ENCODE measurements at places on chromosomes 11 and 22.

GRCh38 chr11:2434506-2435255 is 9.6 kb downstream of the TRPM5 start:
- no peak for DNase-seq

DNA sequence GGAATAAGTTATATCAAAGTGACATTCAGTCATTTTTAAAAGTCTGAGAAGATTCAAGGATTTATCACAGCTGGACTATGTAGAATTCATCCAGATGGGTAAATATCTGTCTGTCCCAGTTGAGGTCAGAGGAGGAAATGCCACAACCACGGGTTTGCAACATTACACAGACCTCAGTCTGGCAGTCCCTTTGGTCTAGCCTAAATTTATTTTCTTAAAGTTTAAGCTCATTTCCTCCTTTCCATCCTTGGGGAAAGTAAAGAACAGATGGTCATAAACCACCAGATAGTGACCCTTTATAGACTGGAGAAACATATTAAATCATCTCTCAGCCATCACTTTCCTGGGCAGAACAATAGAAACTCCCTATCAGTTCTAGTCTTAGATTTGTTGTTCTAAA is 238.4 kb upstream of the DDI1 start:
- DNase-seq = no peak

GRCh38 chr11:73875380-73875779 is 1.3 kb downstream of the COA4 start:
- no peak for DNase-seq

DNA sequence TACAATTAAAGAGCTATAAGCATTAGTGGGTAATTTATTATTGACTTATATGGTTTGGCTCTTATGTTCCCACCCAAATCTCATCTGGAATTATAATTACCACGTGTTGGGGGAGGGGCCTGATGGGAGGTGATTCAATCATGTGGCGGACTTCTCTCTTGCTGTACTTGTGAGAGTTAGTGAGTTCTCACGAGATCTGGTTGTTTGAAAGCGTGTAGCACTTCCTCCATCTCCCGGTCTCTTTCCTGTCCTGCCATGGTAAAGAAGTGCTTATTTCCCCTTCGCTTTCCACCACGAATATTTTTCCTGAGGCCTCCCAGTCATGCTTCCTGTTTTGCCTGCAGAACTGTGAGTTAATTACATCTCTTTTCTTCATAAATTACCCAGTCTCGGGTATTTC is 28.1 kb upstream of the CHORDC1 start:
- no peak for DNase-seq

DNA sequence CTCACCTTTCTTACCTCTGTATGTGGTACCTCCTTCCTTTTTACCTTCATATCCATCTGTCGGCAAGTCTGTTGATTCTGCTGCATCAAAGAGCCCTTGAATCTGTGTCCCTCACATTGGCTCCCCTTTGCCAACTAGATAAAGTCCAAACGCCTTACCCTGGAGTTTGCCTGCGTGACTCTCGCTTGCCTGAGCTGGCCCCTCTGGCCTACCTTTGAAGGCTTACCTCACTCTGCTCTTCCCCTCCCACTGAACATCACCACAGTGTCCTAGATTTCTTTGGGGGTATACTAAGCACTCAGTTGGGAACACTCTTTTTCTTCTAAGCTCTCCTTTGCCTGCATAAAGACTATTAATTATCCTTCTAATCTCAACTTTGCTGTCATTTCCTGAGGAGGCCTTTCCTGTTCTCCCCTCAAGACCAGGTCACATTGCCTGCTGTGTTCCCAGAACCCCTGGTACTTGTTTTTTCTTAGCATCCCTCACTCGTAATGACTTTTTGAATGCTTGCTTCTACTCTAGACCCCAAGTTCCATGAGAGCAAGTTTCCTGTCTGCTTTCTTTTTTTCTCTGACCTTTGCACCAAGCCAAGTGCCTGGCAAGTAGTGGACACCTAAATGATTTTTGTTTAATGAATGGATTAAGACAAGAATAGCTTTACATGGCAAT is 67.8 kb upstream of the ADORA2A start:
- DNase-seq = no peak

DNA sequence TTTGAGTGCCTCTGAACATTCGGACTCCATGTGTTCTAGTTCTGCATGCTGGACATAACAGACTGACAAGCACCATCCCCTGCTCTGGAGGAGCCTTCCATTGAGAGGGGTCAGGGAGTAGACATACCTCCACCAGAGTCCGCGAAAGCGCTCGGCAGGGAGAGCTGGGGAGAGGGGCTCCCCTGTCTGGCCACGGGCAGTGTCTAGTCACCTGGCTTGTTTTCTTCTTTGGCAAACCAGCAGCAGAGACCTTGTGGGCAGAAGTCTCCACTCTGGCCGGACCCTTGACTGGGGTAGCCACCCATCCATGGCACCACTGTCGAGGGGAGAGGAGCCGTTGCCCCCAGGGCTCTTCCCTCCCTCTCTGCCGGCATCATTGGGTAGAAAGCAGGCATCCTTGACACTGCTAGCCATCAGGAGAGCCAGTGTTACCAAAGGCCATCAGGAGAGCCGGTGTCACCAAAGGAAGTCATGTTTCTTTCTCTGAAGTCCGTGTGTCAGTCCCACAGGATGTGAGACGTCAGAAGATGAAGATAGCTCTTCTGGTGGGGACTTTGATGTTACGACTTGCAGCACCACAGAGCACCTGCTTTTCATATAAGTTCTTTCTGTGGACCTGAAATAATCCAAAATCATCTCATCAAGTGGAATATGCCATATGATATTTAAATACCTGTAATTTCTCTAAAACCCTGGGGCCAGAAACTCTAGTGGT is 305.6 kb downstream of the TBC1D22A start:
- DNase-seq = no peak

GRCh38 chr11:2923446-2924375 is 5.5 kb downstream of the PHLDA2 start:
- no peak for DNase-seq

DNA sequence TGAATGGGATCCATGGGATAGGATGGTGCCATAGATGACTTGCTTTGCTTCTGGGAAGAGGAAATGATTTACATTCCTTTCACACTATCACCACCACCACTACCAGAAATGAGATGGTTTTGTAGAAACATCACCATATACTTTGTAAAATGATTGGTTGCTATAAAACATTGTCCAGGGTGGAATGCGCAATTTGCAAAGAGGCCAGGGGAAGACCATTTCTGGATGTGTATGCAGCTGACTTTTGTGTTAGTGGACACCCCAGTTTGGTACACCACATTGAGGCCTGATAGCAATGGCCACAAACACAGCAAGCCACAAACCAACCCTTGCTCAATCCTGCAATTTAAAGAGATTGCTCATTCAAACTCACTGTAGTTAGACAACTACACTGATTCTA is 56.7 kb upstream of the RCN1 start:
- DNase-seq = no peak

DNA sequence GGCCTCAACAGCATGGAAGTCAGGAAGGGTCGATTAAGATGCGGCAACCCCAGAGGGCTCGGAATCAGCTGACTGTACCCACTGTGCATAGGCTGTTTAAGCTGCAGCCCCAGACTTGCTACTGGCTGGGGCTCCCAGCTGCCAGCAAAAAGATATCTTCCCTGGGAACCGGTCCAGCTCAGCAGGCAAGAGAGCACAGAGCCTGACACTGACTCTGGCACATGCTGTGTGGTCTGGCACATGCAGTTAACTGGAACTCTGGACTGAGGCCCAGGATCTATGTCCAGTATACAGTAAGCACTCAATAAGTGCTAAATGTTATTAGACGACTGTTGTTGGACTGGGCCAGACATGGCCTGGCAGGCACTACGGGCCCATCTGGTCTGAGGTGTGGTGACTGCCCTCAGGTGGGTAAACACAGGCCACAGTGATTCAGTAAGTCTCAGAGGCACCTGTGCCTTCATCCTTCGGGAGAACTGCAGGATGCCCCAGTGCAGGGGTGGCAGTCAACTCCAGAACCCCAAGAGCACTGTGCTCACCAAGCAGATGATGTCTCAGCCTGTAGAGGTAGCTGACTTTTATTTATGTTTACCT is 87.6 kb downstream of the LARGE1 start:
- DNase-seq = no peak

- no peak for DNase-seq
Observed at GRCh38 chr11:118343248-118343647, 743 bp upstream of the CD3D start.

- DNase-seq = no peak
Observed at GRCh38 chr11:36162883-36163434, 126.3 kb downstream of the COMMD9 start.

DNA sequence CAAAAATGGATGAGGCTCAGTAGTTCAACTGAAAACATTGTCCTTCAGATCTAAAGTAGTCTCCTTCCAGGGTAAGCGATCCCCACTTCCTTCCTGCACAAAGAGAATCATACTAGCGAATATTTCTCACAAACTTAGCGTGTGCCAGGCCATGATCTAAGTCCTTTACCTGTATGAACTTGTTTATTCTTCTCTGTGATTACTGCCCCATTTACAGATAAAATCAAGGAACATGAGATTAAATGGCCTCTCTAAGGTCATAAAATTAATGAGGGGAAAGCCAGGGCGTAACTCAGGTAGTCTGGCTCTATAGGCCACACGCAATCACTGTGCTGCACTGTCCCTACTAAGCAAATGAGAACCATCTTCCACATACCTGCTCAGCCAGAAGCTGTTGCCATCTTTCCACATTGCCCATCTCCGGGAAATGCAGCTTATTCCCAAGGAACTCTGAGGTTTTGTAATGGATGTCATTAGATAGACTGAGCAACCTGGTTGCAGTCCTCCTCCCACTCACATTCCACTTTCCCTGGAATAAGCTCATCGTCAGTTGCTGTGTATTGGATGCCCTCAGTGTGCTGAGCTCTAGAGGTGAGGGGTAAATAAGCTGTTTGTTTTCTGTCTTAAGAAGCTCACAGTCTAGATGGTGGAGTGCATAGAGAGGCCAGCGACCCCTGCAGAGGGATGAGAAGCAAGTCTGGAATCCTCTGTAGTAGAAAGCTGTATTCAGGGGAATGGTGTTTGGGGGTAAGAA is 146.3 kb downstream of the SNX19 start:
- DNase-seq = no peak

DNA sequence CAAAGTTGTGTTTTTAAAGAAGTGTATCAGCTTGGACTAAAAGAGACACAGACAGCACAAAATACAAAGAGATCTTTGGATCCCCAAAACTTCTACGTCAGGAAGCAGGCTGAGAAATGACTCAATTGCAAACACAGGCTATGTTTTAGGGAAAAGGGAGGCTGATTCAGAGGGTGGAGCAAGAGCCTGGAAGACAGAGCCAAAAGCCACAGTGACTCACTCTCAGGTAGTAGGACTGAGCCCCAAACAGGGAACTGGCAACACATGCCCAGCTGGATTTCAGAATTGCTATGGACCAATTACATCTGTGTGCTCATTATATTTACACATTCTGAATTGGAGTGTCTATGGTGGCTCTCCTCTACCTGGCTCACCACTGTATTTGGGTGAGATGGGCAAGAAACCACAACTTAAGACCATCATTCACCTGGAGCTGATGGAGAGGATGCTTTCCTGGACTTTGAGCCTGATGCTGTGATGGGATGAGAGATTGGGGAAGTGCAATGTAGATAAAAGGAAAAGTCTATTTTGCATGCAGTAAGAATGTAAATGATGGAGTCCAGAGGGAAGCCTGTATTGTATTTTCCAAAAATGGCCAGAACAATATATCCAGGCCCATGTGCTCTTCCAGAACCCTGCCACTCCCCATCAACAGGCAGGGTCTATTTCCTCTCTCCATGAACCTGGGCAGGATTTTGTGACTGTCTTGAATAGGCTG is 20.8 kb upstream of the LINC01488 start:
- no peak for DNase-seq

DNA sequence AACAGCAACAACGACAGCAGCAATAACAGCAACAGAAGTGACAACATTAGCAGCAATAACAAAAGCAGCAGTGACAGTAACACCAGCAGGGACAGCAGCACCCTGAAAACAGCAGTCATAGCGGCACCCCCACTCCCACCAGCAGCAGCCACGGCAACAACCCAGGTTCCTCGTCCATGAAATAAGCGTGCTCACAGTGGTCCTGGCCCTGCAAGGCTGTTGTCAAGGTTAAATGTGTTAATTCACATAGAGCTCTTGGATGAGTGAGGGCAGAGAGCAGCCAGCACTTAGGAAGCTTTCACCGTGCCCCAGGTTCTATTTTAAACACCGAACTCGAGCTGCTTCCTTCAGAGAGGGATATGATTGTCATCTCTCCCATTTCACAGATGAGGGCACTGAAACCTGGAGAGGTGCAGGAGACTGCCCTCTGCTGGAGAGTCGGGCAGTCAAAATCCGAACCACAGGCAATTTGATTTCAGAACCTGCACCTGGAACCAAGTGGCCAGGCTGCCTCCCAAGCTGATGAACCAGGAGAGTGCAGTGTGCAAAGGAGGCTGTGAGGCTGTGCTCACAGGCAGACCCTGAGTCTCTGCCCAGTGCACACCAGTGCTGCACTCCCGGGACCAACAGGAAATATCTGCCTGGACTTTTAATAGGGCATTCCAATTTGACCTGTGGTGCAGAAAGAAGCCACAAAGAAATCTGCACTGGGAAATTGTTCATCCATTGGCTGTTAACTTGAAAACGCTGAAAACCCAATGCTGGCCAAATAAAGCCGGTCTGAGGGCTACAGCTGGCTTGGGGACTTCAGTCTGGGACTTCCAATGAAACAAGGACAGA is 22.9 kb upstream of the FGF3 start:
- DNase-seq = no peak

- DNase-seq = no peak
Observed at GRCh38 chr11:124817036-124817435, 16.8 kb upstream of the MSANTD2 start.

DNA sequence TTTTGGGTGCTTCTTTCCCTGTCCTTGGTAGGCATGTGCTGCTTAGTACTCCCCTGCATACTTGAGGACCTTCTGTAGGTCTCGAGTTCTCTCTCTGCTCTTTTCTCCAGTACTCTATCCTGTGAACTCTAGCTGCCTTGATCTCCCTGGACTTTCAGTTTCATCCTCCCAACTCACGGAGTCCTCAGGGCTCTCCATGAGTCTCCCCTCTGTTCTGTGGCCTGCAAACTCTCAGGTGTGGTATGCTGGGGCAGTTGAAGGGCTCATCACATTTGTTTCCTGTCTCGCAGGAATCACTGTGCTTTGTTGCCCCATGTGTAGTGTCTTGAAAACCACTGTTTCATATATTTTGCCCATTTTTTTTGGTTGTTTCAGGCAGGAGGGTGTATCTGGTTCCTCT is 3.3 kb upstream of the PACS1 start:
- DNase-seq = no peak

- DNase-seq = no peak
Observed at GRCh38 chr11:134370526-134371435, 39.0 kb downstream of the GLB1L2 start.

DNA sequence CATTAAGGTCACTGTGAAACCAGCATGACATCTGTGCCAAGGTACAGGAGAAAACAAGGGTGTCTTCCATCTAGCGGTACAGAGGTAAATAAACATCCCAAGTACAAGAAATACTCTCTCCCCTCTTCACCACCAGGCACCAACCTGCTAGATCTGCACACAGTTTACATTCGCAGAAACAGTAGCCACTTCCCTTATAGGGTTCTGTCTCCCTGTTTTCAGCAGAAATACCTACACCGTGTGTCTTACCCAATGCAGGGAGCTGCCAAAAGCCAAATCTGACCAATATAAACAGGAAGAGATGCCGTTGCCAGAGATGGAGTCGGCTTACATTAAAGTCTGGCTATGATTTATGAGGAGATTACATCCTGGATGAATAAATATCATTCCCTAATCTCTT is 1.2 kb downstream of the SCN4B start:
- DNase-seq = no peak
